ENCODE measurements at places on chromosomes 4 and X.
A peak's percentile ranks its signal among the peaks of the same experiment; 100 is the strongest.

DNA sequence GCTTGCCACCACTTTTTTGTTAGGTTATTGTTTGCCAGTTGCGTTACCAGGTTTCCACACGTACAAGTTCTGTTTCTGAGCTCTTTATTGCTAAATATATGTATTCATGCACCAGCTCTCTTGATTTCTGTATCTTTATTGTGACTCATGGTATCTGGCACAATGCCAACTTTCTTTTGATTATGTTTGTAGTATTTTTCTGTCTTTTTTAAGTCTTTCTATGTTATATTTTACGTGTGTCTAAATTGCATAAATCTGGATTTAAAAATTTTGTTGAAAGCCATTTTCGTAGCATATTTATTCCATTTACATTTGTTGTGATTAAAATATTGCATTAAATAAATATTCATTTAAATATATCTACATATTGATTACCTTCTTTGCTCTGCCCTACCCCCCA, 73.8 kb downstream of the KDM6A start:
- DNase-seq = no peak

- no peak for DNase-seq
These were observed 34.9 kb upstream of the CLDN24 start for GRCh38 chr4:183356931-183357675.

- no peak for DNase-seq
These were observed 55.4 kb upstream of the PABPC1L2A start for GRCh38 chrX:73134741-73135140.

DNA sequence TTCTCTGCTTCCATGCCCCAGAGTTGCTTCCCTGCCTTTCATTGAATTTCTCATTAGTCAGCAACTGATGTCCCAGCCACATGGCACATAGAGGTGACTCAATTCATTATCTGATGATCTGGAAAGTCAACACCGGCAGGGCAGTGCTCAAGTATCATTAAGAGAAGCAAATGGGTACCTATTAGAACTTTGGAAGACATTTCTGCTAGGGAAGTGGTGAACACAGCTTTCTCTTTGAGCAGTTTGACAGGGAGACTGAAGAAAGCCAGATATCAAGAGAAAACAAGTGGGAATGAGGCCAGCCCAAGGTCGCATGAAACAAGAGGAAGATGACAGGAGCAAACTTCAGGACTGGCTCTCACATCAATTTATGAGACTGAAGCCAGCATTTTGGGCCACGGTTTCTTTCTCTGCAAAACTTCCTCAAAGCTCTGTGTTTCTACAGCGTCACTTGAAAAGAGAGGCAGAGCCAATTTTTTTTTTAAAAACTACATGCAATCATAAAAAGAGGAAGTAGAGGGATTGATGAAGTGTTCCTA, 108.3 kb upstream of the RPS6KA3 start:
- DNase-seq = no peak

- no peak for DNase-seq
These were observed 203.7 kb upstream of the EMCN start for GRCh38 chr4:100721490-100721889.

DNA sequence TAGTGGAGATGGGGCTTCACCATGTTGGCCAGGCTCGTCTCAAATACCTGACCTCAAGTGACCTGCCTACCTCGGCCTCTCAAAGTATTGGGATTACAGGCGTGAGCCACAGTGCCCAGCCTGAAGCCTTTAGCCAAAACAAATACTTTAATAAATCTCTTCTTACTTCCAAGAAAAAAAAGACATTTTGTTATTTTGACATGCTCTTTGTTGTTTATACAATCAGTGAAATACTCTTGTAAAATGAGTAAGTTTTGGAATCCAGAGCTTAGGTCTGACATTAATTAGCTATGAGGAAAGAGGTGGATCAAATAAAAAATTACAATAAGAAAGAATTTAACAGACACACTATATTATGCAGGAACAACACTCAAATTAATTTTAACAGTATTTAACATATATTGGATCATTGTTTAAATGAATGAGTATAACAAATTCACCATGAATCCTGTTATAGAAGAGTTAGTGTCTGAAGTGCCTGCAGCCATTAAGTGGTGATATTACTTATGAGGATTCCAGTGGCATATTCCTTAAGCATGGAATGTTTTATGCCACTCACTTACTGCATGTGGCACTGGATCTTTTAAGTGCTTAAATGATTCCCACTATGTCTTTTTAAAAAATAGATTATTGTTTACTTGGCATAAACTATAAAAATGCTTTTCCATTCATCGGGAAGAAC, 260.1 kb upstream of the GIMD1 start:
- DNase-seq = no peak

GRCh38 chrX:46967547-46967946, 55.3 kb downstream of the JADE3 start:
- DNase-seq = no peak

- peak; percentile 17 for DNase-seq
These were observed 25.9 kb downstream of the ZNF721 start for GRCh38 chr4:472881-473569.

All from COR-L47 (cell line).